ENCODE measurements at places on chromosomes 13 and 19.

DNA sequence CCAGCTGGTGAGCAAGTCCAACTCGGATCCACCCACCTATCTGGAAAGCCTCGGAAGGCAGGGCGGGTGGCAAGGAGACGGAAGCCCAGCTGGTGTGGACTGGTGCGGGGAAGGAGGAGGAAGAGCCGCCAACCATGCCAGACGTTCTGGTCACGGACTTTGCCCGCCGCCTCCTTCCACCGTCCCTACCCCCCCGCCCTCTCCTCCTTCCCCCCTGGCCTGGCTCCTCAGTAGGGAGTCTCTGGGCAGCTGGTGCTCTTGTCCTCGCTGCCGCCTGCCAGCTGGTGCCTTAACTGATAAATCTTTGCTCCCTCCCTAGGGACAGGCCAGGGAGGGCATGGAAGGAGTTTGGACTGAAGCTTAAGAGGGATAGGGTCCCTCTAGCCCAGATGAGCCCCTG lies 4.8 kb downstream of the SYNGR4 start:
- no peak for DNase-seq

DNA sequence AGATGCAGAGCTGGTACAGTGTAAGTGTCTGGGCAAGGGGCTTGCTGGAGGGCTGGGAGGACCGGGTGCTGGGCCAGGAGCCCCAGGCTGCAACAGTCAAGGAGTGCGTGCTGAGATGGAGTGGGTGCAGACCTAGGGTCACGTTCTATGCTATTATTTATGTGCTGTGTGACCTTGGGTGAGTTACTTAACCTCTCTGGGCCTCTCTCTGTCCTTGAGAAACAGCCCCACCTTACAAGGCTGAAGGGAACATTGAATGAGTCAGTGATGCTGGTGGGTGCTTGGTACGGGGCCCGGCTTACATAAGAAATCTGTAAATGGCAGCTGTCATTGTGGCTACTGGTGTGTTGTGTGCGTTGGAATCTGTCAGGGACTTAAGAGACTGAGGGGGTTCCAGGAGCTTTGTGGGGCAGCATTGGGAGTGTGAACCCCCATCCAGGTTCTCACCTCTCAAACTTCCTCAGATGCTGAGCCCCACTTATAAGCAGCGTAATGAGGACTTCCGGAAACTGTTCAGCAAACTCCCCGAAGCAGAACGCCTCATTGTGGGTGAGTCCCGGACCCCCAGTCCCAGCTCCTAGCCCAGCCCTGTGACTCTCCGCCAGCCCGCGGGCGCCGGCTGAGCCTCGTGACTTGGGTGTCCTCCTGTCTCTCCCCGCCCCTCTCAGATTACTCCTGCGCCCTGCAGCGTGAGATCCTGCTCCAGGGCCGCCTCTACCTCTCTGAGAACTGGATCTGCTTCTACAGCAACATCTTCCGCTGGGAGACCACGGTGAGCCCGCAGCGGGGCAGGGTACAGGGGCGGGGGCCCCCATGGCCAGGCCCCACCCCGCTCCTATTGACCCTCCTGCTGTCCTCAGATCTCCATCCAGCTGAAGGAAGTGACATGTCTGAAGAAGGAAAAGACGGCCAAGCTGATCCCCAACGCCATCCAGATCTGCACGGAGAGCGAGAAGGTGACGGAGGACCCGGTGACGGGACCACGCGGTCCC lies 9.6 kb downstream of the GRAMD1A start:
- no peak for DNase-seq

GRCh38 chr13:20940083-20940482 lies 37.5 kb upstream of the XPO4 start:
- DNase-seq: no peak

DNA sequence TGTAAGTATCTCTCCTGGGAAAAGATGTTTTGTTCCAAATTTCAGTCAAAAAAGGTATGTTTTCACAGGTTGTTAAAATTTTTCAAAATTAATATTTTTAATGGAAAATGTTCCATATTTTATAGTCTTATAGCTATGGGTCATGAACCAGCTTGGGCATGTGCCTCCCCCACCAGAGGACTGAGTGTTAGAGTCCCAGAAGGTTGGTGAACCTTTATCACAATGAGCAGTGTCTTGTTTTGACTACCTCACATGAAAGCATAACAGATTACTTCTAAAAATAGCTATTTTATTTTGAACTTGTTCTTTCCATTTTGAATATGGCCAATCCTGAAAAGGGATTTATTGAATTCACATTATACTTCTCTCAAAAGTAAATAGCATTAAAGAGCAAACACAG lies 112.5 kb upstream of the TSC22D1 start:
- DNase-seq: no peak

- no peak for DNase-seq
Measured at GRCh38 chr13:30968846-30969245, 36.4 kb downstream of the TEX26 start.

- peak; percentile 94 for DNase-seq
Measured at GRCh38 chr13:110232756-110233155, 74.2 kb downstream of the COL4A1 start.

GRCh38 chr13:94291631-94292322 lies 187.7 kb downstream of the DCT start:
- no peak for DNase-seq

DNA sequence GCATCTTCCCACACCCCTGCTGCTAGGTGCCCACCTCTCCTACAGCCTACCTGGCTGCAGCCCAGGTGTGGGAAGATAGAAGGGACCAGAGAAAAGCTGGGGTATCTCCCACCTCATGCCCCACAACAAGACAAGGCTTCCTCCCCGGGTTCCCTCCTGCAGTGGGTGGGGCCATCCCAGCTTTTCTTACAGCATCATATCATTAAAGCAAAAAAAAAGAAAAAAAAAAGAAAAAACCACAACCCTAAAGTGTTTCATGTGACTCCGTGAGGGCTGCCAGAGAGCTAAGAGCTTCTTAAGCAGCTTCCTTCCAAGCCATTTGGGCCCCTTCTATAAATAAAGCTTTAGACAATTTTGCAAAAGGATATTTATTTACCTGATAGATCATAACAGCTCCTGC lies 455.4 kb upstream of the TSHZ3 start:
- DNase-seq: no peak

GRCh38 chr13:82747958-82748357 lies 1134.3 kb downstream of the SLITRK1 start:
- DNase-seq: no peak
